A172 (cell line): ENCODE measurements at places on chromosomes 3 and 15.

- DNase-seq: no peak
These were observed 127.0 kb downstream of the MBNL1 start for GRCh38 chr3:152395764-152396163.

- no peak for DNase-seq
These were observed 7.3 kb downstream of the ILDR1 start for GRCh38 chr3:122014741-122015140.

DNA sequence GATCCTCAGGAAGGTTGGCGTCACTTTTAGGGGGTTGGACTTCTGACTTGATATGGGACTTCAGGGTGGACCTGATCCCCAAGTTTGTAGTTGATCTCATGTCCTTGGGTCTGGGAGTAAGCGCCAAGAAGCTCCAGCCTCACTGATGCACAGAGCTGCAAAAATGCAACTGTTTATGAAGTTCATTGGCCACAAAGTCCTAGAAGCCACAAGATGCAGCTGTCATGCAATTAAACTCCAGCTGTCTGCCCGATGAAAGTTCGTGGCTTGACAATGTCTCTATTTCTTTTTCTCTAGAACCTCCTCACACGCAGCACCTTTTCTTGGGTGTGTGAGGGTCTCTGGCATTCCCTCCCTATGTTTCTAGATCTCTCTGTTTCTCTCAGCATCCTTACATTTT, 9.2 kb upstream of the ACAN start:
- no peak for DNase-seq

GRCh38 chr3:127717357-127718244, 44.8 kb downstream of the ABTB1 start:
- no peak for DNase-seq

DNA sequence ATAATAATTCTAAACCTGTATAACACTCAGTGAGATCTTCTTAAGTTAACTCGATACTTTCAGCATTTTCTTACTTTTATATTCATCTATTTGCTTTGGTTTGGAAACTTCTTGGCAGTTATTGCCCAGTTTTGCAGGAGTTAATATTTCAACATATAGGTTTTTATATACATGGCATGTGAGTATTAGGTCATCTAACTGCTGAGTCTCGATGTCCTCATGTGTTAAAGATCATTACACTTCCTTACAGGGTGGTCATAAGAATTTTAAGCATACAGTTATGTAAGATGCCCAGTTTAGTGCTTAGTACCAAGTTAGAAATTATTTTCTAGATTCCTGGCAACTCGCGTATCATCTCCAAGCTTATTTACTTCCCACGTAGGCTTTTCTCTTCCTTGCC, 62.9 kb downstream of the TMEM39A start:
- DNase-seq: no peak
